Aorta (tissue), 5 donors: ENCODE measurements at places on chromosomes 16 and 17.

DNA sequence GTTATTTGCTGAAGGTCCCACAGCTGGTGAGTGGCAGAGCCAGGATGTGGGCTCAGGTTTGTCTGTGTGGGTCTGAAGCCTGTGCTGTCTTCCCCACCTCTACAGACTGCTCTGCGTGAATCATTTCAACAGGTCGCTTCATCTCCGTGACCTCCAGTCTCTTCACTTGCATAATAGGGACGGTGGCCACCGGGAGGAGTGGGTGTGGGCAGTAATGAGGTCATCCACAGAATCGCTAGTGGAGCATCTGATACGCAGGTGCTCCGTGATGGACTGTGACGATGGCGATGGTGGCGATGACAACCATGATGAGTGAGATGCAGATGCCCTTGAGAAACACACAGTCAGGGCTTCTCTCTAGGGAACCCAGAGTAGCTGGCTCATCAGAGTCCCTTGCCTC, 120.2 kb downstream of the RAP1GAP2 start:
- DNase-seq: no peak

DNA sequence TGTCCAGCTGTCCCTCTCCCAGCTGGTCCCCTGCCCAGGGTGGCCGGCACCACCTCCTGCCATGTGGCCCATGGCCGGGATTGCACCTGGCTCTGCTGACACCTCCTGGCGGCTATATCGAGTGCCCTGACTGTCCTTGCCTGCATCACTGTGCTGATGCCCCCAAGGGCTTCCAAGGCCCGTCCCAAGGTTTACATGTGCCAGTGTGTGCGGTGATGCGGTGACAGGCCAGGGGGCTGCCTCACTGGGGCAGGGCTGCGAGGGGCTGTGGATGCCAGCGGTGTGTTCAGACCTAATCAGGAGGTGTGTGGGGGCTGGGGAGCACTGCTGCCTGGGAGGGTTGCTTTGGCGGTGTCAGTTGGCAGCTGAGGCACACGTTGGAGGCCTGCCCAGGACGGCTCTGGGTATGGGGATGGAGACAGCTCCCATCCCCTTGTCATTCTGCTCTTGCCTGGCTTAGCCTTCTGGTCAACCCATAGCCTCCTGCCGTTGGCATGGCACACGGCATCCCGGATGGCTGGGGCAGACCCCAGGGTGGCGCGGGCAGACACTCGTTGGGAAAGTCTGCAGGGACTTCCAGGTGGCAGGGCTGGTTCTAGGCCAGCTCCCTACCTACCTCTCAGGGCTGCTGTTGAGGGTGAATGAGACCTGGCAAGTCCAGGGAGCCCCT, 5.5 kb downstream of the MAP2K3 start:
- no peak for DNase-seq

- no peak for DNase-seq
These were observed 253.1 kb downstream of the RBFOX1 start for GRCh38 chr16:7585705-7586104.

GRCh38 chr17:65750631-65751115, 189.2 kb upstream of the AXIN2 start:
- DNase-seq: no peak

- DNase-seq: no peak
These were observed 1.0 kb upstream of the ANKRD40CL start for GRCh38 chr17:50768346-50768761.

- no peak for DNase-seq
These were observed 22.5 kb upstream of the CACNG1 start for GRCh38 chr17:67021743-67022450.

- DNase-seq: no peak
These were observed 117.0 kb downstream of the AATF start for GRCh38 chr17:37065486-37066321.

- DNase-seq: no peak
These were observed 222.3 kb upstream of the TBX2 start for GRCh38 chr17:61177351-61177750.

- no peak for DNase-seq
These were observed 51.4 kb downstream of the CACNG1 start for GRCh38 chr17:67095803-67096202.

DNA sequence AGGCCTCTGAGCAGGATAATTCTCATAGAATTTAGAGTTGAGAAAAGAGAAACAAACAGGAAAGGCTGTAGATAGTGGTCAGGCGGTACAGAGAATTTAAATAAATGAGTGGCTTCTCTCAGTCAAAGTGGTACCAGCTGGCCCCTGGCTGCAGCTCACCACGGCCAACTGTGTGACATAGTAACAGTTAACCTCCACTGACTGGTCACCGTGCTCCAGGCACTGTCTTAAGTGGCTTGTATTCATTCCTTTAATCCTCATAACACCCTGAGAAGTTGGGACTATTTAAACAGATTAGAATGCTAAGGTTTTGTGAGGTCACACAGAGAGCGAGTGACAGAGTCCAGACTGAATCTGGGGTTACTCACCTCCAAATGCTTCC, 108.9 kb downstream of the GNAO1 start:
- no peak for DNase-seq
